ENCODE measurements at places on chromosomes 6 and 20. TPM values are rescaled to one million over a fixed set of nuclear protein-coding genes. Genes with fewer than 3 reads are reported as not detected.
A peak's percentile ranks its signal among the peaks of the same experiment; 100 is the strongest.

The NMBR gene
- not detected for polyA plus RNA-seq

The FGD2 gene
- 19.7 TPM for polyA plus RNA-seq

The TNF gene
- 54.6 TPM for polyA plus RNA-seq

The TMC2 gene
- not detected for polyA plus RNA-seq

The TINAG gene
- 0.67 TPM for polyA plus RNA-seq

The MACROD2 gene
- polyA plus RNA-seq: 2.2 TPM

The TMEM74B gene
- polyA plus RNA-seq: not detected

The SLC17A1 gene
- not detected for polyA plus RNA-seq

The RGS17 gene
- polyA plus RNA-seq: 0.20 TPM

The OTOR gene
- not detected for polyA plus RNA-seq

The CALHM6 gene
- polyA plus RNA-seq: 3.8 TPM

The CNR1 gene
- polyA plus RNA-seq: 4.5 TPM

The C20orf141 gene
- polyA plus RNA-seq: not detected

The GTSF1L gene
- polyA plus RNA-seq: 0.69 TPM

The FAXC gene
- polyA plus RNA-seq: not detected

The IMPG1 gene
- polyA plus RNA-seq: not detected

The LY6G6D gene
- polyA plus RNA-seq: not detected

GRCh38 chr20:5654557-5654956 is 95.6 kb upstream of the SHLD1 start:
- no peak for DNase-seq

- DNase-seq: no peak
Measured at GRCh38 chr6:123171341-123172115, 175.5 kb downstream of the CLVS2 start.

DNA sequence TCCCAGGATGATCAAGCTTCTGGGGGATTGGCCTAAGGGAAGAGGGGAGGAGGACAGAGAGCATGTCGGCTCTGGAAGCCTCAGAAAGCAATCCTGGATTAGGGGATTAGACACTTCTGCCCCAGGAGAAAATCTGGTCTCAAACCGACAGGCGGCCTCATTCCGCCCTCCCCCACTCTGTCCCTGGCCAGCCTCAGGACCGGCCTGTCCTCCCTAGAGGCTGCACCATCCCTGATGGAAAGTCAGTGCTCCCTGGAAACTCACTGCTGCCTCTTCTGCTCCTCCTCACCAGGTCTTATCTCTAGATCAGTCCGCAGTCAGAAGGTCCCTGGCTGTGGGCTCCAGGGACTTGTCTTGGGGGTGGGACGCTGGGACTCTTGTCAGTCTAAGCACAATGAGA is 905 bp upstream of the SLC12A5 start:
- no peak for DNase-seq

- DNase-seq: no peak
Measured at GRCh38 chr6:32614366-32615081, 22.7 kb upstream of the HLA-DQA1 start.

DNA sequence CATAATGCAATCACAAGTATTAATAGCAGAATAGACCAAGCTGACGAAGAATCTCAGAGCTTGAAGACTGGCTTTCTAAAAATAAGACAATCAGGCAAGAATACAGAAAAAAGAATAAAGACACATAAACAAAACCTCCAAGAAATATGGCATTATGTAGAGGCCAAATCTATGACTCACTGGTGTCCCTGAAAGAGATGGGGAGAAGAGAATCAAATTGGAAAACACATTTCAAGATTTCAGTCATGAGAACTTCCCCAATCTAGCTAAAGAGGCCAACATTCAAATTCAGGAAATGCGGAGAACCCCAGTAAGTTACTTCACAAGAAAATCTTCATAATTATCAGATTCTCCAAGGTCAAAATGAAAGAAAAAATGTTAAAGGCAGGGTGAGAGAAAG is 69.0 kb upstream of the PDE7B start:
- DNase-seq: no peak

DNA sequence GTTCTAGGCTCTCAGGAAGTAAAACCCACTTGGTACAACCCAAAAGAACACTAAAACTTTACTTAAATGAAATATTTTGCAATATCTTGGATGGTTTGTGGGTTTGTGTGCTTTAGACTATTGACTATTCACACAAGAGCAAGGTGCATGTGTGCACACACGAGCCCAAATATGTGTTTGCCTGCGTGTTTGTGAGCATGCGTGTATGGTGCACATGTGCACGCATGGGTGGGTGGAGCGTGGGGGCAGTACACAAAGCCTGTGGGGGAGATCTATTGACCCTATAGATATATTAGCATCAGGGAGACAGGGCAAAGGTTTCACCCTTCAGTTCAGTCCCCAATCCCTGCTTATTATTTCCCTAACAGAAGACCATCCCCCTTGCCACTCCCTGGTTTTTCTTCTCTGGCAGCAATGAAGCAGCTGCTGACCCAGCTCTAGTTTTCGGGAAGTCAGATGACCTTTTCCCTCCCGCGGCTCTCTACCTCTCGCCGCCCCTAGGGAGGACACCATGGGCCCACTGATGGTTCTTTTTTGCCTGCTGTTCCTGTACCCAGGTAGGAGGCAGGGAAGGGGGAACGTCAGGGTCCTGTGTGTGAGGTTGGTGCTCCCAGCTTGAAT is at the start of gene C2:
Gene C2, plus strand, starts transcription at position 476 of the 621 bp plus-strand sequence. Its CDS starts 36 bp downstream, at position 512.
- DNase-seq: no peak

- no peak for DNase-seq
Measured at GRCh38 chr6:16146527-16146955, 17.7 kb downstream of the MYLIP start.

DNA sequence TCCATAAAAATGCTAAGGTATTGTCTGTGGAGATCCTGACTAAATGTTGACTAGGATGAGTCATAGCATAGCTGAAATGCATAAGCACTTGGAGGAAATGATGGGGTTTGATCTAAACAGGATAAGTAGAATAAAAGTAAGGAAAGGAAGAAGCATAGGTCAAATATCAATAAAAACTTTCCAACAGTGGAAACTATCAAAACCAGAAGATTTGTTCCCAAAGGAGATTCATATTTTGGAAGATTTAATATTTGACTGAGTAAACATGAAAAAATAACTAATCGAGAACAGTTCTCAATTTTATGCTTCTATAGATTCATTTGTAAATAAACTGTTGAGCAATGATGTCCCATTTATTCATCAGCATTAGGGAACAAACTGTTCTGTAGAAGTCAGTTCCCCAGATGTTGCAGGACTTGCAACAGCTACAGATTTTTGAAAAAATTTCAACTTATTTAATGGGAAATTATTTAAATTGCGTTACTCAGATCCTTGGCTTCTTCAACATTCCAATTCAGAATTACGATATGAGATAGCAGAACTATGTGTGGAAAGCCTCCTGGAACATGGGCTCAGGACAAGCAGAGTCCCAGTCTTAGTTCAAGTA is 133.7 kb upstream of the TBX18 start:
- no peak for DNase-seq

DNA sequence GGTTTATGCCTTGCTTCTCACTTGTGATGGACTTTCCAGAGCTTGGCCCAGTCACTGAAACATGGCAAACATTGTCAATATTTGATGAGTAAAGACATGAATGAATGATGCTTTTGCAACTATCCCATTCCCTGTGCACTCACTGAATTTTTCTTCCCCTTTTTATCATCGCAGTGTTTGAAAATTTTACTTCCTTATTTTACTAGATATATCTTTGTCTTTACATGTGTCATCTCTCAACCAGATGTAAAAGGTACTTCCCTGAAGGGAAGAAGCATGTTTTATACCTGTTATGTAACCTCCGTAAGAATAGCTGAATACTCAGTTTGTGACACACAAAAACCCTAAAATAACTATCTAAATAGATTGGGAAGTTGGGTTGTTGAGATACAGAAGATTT is 544.7 kb upstream of the FLRT3 start:
- no peak for DNase-seq

GRCh38 chr20:13794667-13795066 is 9.8 kb downstream of the NDUFAF5 start:
- DNase-seq: no peak

GRCh38 chr6:44594481-44594880 is 207.0 kb downstream of the CDC5L start:
- no peak for DNase-seq

GRCh38 chr6:47047479-47048407 is 5.6 kb upstream of the ADGRF1 start:
- DNase-seq: peak; percentile 11

GRCh38 chr20:63023071-63023935 is 16.5 kb upstream of the BHLHE23 start:
- no peak for DNase-seq

- no peak for DNase-seq
Measured at GRCh38 chr6:53119772-53120409, 28.8 kb downstream of the GCM1 start.

GRCh38 chr6:14108571-14109410 is 8.8 kb upstream of the CD83 start:
- DNase-seq: peak; percentile 97

DNA sequence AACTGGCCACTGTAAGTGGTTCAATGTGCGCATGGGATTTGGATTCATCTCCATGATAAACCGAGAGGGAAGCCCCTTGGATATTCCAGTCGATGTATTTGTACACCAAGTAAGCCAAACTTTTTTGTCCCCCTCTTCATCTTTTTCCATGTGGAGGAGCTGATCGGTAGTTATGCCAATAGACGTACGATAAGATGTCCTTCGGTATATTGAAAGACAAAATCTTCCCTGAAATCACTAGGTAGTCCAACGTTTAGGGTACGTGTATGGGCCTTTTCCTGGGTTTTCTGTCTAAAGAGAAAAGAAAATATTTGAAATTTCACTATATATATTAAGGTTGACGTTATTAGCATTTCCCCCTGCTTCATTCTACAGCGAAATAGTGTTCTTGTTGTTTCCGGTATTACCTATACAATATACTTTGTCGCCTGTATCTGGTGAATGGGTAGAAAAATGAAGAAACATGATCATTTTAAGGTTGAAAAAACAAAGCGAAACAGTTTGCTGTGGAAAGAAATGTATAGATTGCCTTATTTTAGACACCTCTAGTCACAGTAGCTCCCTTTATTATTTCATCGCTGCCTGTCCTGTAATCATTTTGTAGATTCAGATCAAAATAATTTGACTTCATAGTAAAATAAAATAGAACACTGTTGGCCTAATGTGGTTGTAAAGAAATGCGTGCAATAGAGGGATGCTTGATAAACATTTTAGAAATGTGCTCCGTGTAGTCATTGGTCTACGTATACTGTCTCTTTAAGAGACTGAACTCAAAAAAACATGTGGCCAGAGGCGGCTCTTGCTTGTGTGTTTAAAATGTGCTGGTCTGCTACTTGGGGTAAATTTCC is 1.5 kb downstream of the LIN28B start:
- no peak for DNase-seq

- DNase-seq: no peak
Measured at GRCh38 chr6:124132256-124132655, 328.6 kb downstream of the NKAIN2 start.

- no peak for DNase-seq
Measured at GRCh38 chr6:78867020-78867369, 356 bp upstream of the IRAK1BP1 start.

DNA sequence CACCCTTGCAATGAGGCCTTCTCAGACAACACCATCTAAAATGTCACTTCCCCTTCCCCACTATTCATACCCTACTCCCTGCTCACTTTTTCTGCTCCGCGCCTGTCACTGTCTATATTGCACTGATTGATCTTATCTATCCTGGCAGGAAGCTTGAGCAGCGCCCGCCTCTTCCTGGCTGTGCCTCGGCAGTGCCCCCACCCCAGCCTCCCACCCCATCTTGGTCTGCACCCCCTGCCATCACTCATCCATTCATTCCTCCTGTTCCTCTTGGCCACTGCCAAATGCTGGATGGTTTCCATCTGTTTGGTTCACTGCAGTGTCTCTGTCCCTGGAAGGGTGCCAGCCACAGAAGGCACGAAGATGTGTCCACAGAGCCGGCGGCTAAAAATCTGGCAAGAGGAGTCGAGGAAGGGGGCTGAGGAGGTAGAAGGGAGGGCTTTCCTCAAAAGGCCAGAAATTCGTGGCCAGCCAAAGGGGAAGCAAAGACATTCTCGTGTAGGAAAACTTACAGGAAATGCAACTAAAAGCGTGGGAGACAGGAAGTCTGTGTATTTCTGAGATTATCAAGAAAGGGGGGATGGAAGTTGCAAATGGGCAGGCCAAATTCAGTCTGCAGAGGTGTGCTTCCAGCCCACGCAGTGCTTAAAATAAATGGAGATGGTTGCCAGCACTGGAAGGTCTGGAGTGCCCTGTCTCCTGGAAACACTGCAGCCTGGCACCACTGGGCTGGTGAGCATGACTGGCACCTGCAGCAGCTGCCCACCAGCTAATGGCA is 27.6 kb downstream of the SYNJ2 start:
- no peak for DNase-seq

DNA sequence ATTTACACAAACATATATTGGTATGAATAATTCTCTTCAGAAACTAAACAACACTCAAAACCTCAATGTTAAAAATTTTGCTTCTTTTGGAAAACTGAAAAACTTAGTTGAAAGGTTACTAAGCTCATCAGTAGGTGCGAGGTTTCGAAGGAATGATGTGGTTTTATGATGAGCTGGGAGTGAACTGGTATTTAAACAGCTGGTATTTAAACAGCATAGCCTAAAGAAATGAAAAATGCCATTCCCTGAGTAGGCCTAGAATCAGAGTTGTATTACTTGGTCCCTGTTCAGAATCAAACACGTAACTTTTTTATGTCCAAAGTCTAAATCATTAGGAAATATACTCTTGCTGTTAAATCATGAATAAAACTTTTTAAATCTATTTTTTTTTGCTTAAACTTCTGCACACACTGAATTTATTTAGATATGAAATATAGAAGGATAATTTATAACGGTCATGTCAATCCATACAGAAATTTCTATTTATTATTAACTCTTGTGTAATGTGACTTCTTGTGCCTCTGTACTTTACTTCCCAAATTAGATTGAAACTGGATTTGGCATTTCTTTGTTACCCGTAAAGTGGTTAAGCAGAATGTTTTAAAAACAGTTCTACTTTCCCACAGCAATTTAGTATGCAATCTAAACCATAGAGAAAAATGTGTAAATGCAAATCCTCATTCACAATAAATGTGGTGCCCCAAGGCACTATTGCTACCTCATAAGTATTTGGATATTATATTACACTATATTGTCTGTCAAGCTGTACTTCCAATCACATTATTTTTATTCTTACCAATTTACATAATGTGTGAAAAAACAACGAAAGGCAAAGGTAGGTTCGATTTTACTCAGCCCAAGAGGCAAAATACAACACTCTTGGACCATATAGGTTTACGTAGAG is 124.1 kb downstream of the HS3ST5 start:
- no peak for DNase-seq

- DNase-seq: no peak
Measured at GRCh38 chr6:4647414-4648365, 128.5 kb upstream of the CDYL start.

DNA sequence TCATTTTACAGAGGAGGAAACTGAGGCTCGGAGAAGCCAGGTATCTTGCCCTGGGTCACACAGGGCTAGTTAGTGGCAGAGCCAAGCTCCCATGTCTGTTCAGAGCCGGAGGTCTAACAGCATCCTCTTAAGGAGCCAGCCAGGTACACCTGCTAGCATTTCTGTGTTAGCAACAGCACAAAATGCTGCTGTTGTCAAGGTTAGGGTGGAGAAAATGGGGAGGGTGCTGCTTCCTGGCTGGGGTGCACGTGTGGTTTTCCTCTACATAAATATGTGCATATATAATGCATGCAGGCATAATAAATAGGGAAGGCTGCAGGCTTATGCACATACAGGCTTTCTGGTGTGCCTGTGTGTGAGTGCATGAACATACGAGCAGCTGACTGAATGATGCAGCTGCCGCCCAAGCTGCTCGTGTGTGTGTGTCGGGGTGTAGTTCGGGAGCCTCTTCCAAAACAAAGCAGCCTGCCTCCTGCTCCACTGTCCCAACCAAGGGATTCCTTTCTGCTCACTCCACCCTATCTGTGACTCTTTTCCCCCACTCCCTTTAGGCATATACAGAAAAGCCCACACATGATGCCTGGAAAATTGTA is 86.6 kb downstream of the CD40 start:
- no peak for DNase-seq

Measured in GM12878 (cell line).